ENCODE measurements at places on chromosomes 4 and X.
A peak's percentile ranks its signal among the peaks of the same experiment; 100 is the strongest.

DNA sequence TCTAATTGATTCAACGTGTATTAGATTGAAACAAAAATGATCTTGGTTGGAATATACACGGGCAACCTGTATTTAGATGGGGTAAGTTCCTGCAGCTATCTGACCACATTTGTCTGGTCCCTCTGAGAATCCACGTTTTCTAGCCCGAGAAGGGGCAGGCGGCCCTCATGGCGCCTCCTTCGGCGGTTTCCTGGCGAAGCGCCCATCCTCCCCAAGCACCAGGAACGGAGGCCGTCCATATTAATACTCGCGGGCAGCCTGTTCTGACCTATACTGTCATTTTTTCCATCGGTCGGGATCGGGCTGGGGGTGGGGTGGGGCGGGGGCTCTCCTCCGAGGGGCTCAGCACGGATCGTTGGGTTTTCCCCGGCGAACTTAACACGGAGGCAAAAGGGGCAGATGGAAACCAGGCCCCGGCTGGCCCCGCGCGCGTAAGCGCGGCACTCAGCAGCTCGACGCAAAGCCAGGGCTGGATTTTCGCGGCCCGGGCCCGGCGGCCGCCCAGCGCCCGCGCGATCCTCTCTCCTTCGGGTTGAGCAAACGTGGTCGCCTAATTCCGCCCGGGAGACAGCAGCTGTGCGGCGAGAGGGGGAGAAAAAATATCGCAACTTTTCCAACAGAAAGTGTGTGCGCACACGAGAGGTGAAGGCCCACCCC lies 77.2 kb upstream of the BCOR start:
- DNase-seq = no peak

- DNase-seq = no peak
These were observed 113.3 kb upstream of the OTUD4 start for GRCh38 chr4:145293658-145294057.

DNA sequence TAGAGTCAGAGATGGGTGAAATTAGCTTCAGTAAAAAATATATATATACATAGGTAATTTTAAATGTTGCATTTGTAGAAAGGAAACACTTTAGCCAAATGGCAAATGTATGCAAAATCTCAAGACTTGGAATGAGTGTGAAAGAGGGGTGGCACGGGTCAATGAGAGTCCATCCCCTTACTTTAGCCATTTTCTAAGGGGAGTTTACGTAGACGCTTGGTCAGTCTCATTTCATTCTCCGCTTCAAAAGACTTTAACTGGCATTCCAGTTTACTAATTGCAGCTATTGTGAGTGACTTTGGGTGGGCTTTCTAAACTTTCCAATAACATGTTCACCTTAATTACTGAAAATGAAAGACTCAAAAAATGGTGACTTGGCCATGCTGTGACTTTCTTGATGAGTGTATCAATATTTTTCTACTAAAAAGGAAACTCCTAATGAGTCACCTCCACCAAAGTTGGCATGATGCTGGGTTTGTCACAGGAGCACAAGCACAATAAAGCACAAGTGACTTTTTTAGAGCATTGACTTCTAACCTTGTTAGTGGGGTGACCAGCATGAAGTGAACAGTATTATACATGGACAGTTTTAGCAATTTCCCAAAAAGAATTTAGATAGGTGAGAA lies 356.0 kb upstream of the RASGEF1B start:
- no peak for DNase-seq

- no peak for DNase-seq
These were observed 98.4 kb downstream of the ZAR1 start for GRCh38 chr4:48588230-48589097.

- no peak for DNase-seq
These were observed 85.4 kb downstream of the RPS3A start for GRCh38 chr4:151184523-151185458.

GRCh38 chr4:56187688-56188087 lies 199.6 kb downstream of the AASDH start:
- DNase-seq = no peak

GRCh38 chrX:41499984-41500383 lies 52.8 kb downstream of the NYX start:
- DNase-seq = no peak

- DNase-seq = no peak
These were observed 2.3 kb upstream of the UBA1 start for GRCh38 chrX:47191331-47191730.

GRCh38 chr4:152255437-152255836 lies 280.5 kb downstream of the FBXW7 start:
- DNase-seq = no peak

DNA sequence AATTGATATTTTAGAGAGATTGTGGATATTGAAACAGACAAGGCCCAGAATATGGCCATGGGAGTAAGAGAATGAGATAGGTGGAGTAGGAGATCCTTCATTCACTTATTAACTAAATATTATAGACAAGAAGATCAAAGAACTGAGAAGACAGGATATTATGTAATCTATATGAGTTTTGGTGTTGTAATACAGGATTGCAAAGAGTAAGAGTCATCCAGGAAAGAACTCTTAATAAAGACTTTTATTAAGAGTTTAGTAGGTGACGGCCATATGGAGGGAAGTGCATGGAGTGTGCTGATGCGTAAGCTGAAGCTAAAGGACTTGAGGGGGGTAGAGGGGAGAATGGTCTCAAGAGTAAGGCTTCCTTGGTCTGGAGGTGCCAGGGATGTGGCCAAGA lies 153.7 kb downstream of the VEGFC start:
- no peak for DNase-seq

DNA sequence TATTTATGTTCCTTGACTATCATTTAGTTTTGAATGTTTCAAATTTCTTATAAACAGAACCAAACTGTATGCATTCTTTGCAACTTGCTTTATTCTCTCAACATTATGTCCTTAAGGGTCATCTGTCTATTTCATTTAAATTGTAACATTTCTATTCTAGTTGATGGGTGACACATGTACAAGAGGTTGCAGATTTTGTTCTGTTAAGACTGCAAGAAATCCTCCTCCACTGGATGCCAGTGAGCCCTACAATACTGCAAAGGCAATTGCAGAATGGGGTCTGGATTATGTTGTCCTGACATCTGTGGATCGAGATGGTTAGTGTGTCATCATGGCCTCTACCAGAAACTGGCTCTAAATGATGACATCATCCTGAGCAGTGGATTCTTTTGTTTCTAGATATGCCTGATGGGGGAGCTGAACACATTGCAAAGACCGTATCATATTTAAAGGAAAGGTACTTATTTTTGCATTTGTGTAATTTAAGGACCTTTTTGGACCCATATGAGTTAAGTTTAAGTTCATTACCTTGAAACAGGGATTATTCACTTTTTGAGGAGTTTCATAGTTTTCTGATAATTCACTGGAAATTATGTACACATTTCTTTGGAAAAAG lies 6.1 kb downstream of the LIAS start:
- peak; percentile 10 for DNase-seq

DNA sequence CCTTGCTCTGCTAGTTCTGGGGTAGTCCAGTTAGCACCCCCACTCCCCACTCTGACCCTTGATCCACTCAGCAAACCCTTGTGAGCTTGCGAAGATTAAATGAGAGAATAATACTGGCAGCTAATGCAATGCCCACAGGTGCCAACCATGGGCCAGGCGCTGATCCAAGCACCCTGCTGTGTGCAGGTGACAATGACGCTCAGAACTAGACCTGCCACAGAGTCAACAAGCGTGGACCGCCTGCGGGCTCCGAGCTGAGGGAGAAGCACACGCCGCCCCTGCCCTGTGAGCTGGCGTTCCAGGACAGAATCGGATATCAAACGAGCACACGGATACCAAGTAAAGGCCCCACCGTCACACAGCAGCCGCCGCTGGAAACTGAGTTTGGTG lies 129.2 kb downstream of the FAM53A start:
- no peak for DNase-seq

DNA sequence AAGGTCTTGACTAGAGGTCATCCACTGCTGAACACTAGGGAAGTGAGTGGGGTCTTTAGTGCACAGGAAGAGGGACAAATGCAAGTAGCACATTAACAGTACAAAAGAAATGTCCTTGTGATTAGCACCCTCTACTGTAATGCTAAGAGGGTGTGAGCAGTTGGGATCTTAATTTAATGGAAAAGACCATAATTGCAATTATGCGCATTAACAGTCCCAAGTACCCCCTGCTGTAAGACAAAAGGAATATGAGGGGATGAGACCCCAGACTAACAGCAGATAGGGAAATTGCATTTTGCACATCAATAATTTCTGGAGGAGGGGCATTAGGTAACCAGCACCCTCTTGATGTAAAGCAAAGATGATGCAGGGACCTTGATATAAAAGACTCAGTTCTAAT lies 285.0 kb downstream of the CHIC1 start:
- DNase-seq = no peak

- DNase-seq = peak; percentile 45
These were observed 2005.1 kb upstream of the AGA start for GRCh38 chr4:179447308-179447707.

DNA sequence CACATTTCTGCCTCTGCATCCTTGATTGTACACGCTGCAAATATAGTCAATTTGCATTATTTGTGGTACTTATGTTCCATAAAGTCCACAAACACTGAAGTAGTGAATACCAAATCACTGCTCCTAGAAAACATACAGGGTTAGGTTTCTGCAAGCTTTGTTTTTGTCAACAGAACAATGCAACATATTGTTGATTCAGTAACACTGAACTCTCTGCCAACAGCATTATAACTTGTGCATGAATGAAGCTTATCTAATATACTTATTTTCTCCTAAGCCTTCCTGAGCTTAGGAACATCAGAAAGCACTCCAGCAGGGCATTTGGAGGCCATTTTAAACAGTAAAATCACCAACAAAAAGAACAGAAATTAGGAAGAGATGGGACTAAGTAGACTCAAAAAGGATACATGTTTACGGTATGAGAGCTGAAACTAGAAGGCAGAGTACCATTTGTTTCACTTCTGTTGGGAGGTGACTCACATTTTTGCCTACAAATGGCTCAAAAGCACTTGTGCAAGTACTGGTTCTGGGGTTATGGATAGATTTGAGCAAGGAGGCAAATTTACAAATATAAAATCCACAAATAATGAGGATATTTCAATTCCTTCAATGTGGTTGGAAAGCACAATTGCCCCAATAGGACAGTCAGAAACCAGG lies 14.1 kb downstream of the COX18 start:
- DNase-seq = peak; percentile 42

DNA sequence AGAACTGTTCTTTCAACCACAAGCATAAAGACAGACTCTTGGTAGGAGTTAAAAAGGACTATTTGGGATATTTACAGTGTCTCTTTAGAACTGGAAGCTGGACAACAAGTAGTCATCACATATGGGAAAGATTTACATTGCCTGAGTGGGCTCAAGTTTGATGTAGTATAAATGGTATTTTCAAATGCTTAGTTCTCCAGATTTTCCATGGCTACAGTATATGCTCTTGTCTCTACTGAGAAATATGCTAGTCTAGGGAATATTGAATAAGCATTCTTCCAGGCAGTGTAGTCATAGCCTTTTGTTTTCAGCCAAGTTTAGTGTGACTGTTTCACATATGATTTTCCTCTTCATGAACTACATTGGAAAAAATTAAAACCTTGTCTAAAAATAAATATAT lies 315.6 kb downstream of the ARHGAP24 start:
- DNase-seq = no peak

GRCh38 chr4:104811727-104812126 lies 317.0 kb upstream of the CXXC4 start:
- DNase-seq = no peak

- DNase-seq = no peak
These were observed 14.3 kb downstream of the FGFR3 start for GRCh38 chr4:1807332-1807777.

- peak; percentile 27 for DNase-seq
These were observed 5.3 kb upstream of the GPR82 start for GRCh38 chrX:41718481-41719235.

DNA sequence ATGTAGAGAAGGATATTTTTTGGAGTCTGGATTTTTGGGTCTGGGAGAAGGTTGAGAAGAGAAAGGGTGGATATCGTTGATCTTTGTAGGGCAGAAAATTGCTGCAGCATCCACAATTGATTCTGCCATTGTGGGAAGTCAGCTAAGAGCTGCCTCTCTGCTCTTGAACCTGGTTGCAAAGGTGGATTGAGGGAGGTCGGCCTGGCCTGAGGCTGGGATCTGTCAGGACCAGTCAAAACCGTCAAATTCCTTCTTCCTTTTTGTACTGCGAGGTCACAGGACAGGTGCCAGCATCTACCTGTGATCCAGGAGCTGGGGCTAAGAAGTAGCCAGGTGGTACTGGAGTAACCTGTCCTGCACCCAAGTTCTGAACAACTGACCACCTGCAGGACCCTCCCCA lies 93.7 kb downstream of the SHOX start:
- no peak for DNase-seq

GRCh38 chr4:151095142-151095541 lies 4.3 kb upstream of the RPS3A start:
- DNase-seq = no peak

GRCh38 chr4:138977524-138977923 lies 38.1 kb upstream of the NOCT start:
- DNase-seq = no peak

- no peak for DNase-seq
These were observed 14.6 kb upstream of the NKX3-2 start for GRCh38 chr4:13558881-13559280.

GRCh38 chr4:154622598-154622997 lies 10.1 kb upstream of the FGG start:
- peak; percentile 57 for DNase-seq

- DNase-seq = no peak
These were observed 28.5 kb downstream of the SLC25A4 start for GRCh38 chr4:185171373-185172071.

- DNase-seq = no peak
These were observed 34.5 kb downstream of the SPINK2 start for GRCh38 chr4:56786955-56787354.

- DNase-seq = no peak
These were observed 175.4 kb upstream of the PGRMC2 start for GRCh38 chr4:128463006-128463405.

- DNase-seq = no peak
These were observed 3.1 kb upstream of the OCIAD2 start for GRCh38 chr4:48909697-48910096.

GRCh38 chr4:25343671-25344070 lies 31.1 kb downstream of the ZCCHC4 start:
- DNase-seq = no peak

- no peak for DNase-seq
These were observed 141.4 kb downstream of the AMELX start for GRCh38 chrX:11434607-11435006.

DNA sequence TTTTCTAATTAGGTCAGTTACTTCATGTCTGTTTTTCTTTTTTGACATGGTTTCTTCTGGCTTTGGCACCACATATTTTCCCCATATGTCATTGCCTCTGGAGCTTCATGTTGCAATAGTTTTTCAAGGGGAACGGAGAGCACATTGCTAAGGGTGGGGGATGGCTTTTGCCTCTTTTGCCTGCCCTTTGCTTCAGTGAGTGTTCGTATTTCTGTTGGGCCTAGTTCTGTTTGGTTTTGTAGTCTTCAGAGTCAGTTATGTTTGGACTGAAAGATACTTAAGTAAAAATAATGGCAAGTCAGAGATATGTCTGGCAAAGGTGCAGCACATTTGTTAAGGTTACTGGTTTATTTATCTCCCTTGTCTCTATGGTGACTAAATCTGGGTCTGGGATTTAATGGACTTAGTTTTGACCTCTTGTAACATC lies 29.1 kb downstream of the FHL1 start:
- DNase-seq = no peak
